ENCODE measurements at places on chromosomes 2 and 18. TPM values are rescaled to one million over a fixed set of nuclear protein-coding genes. Genes with fewer than 3 reads are reported as not detected.

The LAPTM4A gene
- 92.4 TPM for total RNA-seq

The CCDC68 gene
- total RNA-seq, result not detected

The CYP27C1 gene
- total RNA-seq, result not detected

The CYTIP gene
- 430 TPM for total RNA-seq

The STRN gene
- total RNA-seq, result 15.6 TPM

The CHN1 gene
- total RNA-seq, result 4.6 TPM

The LYG1 gene
- 0.81 TPM for total RNA-seq

The SNORC gene
- 0.16 TPM for total RNA-seq

The ARHGEF4 gene
- 4.6 TPM for total RNA-seq

The DTNA gene
- not detected for total RNA-seq

The KANSL1L gene
- total RNA-seq, result 4.7 TPM

The FAM237A gene
- not detected for total RNA-seq

The TNFAIP6 gene
- total RNA-seq, result not detected

The GAREM2 gene
- total RNA-seq, result 4.8 TPM

The SLC11A1 gene
- 0.72 TPM for total RNA-seq

The AQP4 gene
- not detected for total RNA-seq

The SLC5A7 gene
- not detected for total RNA-seq

The LYPD1 gene
- not detected for total RNA-seq

The WDFY1 gene
- 42.6 TPM for total RNA-seq

The RALBP1 gene
- total RNA-seq, result 7.9 TPM

The KCNIP3 gene
- total RNA-seq, result not detected

The OSBPL6 gene
- total RNA-seq, result not detected

The BMP10 gene
- not detected for total RNA-seq

The MPHOSPH10 gene
- total RNA-seq, result 51.4 TPM

The BUB1 gene
- total RNA-seq, result 3.1 TPM

The FOXI3 gene
- total RNA-seq, result not detected

The PTH2R gene
- not detected for total RNA-seq

The IL37 gene
- not detected for total RNA-seq

The PROM2 gene
- 0.11 TPM for total RNA-seq

The CCDC121 gene
- total RNA-seq, result 0.92 TPM

The RAB17 gene
- not detected for total RNA-seq

Measured in CD8-positive, alpha-beta T cell (primary cell).